GOT3 (cell line): ENCODE measurements at places on chromosomes 3 and 15.

DNA sequence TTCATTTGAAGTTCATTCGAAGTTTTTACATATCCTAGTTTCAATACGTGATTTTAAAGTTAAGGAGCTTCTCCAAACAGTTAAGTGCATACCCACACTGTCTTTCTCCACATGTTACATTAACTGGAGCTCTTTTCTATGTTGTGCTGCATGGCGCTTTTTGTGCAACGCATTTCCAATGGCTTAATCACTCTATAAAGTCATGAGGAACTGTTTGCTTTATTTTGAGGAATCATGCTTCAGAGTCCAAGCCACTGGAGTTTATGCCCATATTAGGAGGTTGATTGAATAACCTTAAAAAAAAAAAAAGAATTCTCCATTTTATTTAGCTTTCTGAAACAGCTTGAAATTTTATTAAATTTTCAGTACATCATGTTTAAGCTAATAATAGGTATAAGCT is 109.4 kb upstream of the MBNL1 start:
- DNase-seq = no peak

DNA sequence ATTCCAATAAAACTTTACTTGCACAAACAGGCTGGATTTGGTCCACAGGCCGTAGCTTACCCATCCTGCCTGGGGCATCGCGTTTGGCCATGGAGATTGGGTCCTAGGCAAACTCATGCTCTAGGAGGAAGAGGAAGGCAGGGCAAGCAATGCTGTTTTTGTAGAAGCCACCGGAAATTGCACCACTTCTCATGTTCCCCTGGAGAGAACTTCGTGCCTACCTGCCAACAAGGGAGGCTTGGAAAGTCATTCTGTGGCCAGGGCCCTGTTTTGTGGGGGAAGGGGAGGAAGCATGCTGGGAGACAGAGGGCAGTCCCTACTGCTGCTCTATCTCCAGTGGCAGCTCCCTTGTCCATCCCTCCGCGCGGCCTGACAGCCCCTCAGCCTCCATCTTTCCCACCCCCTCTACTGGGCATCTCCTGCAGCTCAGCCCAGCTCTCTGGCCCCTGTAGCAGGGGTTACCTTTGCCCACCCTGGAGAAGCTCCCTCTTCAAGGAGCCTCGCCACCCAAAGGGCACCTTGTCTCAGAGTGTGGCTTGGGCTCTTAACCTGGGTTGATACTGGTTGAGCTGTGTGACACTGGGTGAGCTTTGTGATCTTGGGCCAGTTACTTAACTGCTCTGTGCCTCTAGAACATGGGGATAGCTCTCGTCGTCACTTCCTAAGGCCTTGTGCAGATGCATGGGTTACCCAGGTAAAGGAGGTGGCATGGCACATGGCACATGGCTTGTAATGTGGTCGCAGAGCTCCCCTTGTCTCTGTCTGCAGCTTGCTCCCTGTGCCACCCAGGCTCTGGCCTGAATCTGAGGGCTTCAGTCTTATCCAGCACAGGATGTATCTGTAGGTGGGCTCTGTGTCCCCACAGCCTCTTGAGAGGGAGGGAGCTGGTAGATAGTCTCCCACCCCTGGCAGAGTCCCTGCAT is 6.1 kb downstream of the ABTB1 start:
- no peak for DNase-seq

GRCh38 chr3:143674100-143674968 is 173.9 kb downstream of the SLC9A9 start:
- peak; percentile 11 for DNase-seq

DNA sequence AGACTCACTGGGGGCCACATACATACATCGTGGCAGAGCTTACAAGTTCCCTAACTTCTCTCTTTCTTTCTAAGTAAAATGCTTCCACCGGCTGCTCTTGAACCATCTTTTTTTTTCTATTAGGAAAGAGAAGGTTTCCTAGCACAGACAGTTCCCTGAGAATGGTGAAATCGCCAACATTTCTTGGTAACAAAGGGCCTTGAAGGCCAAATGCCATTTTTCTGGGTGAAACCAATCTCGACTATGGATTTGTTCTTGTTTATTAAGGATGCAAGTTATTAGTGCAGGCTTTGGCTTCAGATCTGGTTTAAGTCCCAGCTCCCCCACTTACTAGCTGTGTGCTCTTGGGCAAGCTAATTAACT is 3.0 kb downstream of the LMCD1 start:
- no peak for DNase-seq

DNA sequence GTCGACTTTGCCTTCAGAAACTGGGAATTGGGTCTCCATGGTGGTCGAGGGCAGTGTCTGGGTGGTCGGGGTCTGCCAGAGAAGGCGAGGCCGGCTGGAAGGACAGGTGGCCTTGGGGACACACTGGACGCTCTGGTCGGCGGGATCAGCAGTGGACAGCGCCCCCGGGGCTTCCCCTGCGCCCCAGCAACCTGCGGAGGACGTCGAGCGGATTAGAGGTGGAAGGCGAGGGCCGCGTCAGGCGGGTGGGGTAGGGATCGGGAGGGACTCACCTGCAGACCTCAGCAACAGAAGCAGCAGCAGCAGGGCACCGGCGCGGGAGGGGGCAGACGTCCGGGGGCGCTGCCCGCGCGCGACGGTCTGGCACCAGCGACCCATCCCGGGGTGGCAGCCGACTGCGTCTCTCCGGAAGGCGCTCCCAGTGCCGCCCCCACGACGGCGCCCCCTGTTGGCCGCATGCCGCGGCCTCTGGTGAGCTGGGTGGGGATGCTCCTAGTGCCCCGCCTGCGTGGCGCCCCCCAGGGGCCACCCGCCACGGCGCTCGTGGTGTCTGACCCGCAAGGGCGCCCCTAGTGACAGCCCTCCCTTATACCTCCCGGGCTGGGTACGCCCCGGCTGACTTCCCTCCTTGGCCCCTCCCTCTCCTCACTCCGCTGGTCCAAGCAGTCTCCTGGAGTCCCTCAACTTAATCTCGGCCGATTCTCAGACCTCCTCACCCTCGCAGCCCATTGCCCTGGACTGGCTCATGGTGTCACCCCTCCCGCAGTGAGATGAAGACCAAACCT is at the start of gene PRSS50:
PRSS50 (minus strand) TSS at position 423 of the 785 bp plus-strand sequence; CDS start at position 378, 45 bp downstream.
- DNase-seq = no peak
